Activated gamma-delta T cell treated with Interleukin-2 at 50 U/mL for 16 hours (primary cell): ENCODE measurements at places on chromosomes 12 and 14.

DNA sequence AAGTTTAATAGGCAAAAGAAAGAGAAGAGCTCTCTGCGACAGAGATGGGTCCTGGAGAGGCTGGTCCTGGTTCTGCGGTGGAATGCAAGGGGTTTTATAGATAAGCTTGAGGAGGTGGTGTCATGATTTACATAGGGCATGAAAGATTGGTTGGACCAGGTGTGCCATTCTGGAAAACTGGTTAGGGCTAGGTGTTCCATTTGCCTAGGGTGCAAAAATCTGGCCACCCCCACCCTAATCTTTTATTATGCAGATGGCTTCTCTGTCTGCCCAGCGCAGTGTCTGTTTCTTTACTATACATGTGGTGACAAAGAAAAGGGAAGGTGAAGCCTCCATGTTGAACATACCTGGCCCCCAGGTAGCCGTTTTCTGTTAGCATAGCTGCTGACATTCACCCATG lies 65.4 kb downstream of the ERC1 start:
- DNase-seq: no peak

DNA sequence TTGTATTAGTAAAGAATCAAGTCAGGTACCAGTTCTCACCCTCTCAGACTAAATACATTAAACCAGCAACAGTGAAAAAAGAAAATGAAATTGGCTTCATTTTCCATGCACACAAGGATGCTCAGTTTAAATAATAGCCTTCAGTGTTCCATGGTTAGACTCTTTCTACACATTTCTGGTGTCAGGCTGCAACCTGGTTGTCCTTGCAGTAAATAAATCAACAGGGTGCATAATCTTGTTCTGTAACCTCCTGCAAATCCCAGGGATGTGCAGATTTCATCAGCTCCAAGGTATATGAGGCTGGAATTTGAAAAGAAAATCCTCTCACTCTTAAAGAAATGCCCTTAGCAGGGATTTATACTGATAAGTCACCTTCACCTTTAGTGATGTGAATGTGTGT lies 46.7 kb upstream of the BTG1 start:
- DNase-seq: no peak

DNA sequence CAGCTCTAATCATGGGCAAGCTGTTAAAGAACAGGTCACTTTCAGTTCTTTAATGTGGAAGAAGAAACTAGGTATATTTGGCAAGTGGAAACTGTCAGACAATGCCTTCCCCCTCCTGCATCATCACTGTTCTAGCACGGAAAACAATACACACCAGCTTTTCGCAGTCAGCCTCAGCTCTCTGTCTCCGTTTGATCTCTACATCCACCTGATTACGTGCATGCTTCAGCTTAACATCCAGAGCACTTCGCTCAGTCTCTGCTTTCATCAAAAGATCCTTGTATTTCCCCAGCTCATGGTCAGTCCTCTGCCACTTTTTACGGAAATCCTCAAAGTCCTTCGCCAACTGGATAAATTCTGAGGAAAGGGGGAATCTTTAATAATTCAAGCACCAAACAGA lies 19.0 kb downstream of the RACGAP1 start:
- DNase-seq: no peak

- DNase-seq: peak; percentile 21
Measured at GRCh38 chr12:96210376-96211055, 16.3 kb downstream of the ELK3 start.

- DNase-seq: no peak
Measured at GRCh38 chr12:4152145-4152795, 121.3 kb upstream of the CCND2 start.

DNA sequence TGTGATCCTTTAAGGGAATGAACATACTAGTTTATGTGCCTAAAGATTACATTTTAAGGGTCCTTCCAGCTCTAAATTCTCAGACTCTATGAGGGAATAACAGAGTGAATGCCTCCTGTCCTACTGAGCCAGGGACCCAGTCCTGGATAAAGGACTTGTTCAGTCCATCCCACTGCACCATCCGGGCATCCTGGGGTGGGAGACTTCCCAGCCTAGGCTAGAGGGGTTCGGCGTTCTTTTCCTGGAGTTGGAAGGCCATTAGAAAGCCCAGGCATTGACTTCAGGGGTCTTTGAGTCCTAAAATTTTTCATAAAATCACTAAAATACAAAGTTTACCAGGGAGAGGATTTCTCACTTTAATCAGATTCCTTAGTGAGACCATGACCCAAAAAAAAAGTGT lies 127.9 kb upstream of the FKBP4 start:
- DNase-seq: no peak

GRCh38 chr12:3436461-3437065 lies 54.4 kb upstream of the PRMT8 start:
- no peak for DNase-seq

- no peak for DNase-seq
Measured at GRCh38 chr12:40228727-40229126, 3.9 kb downstream of the LRRK2 start.

DNA sequence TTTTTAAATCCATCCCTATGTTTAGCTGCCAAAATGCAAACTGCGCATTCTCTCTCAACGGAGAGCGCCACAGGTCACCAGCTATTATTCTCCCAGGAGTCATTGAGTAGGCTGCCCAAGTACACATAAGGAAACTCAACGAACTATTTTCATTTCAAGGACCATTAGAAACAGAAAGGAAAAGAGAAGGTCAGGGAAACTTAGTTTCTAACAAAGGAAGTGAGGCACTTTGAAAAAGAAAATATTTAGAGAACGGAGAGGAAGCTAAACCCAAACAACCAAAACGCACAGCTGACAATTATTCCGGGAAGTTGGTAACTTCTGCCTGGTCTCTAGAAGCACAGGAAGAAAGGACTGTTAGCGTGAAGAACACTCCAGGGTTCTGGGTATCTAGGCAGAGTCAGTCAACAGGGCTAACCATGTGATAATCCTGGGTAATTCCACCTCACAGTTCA lies 23.5 kb downstream of the GPHB5 start:
- DNase-seq: no peak

DNA sequence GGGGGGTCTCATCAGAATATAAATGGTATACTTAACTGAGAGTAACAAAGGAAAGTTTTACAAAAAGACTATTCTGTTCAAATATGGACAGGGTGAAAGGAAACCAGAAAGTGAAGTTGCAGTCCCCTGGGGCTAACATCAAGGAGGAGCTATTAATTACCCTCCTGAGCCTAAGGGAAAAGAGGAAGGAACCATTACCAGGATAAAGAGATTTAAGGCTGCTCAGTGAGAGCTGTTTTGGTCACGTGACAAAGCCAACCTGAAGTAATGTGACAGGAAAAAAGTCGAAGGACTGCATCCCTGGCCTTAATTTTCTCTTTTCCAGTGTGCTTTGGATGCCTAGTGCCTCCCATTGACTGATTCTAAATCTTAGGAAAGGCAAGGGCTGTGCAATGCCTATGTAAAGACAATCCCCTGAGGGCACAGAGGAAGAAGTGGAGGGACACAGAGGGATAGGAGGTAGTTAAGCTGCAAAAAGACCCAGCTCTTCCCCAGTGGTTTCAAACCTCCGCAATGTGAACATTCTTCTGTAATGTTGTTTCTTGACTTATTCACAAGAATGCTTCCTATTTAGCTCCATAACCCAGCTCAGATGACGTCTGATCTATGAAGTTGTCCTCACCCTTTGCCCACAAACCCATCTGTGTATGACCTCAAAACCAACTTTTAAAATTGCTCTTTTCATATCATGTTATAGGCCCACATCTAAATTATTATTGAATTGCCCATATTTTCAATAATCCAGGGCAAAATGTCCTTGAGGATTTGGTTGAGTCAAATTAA lies 187.7 kb upstream of the DCN start:
- DNase-seq: no peak

GRCh38 chr12:51004504-51004903 lies 21.7 kb downstream of the SLC11A2 start:
- DNase-seq: no peak
